ENCODE measurements at places on chromosomes 1 and 21.

GRCh38 chr1:220371324-220371723 is 99.1 kb upstream of the RAB3GAP2 start:
- no peak for DNase-seq

GRCh38 chr1:43982241-43982640 is 3.2 kb downstream of the B4GALT2 start:
- DNase-seq = no peak

DNA sequence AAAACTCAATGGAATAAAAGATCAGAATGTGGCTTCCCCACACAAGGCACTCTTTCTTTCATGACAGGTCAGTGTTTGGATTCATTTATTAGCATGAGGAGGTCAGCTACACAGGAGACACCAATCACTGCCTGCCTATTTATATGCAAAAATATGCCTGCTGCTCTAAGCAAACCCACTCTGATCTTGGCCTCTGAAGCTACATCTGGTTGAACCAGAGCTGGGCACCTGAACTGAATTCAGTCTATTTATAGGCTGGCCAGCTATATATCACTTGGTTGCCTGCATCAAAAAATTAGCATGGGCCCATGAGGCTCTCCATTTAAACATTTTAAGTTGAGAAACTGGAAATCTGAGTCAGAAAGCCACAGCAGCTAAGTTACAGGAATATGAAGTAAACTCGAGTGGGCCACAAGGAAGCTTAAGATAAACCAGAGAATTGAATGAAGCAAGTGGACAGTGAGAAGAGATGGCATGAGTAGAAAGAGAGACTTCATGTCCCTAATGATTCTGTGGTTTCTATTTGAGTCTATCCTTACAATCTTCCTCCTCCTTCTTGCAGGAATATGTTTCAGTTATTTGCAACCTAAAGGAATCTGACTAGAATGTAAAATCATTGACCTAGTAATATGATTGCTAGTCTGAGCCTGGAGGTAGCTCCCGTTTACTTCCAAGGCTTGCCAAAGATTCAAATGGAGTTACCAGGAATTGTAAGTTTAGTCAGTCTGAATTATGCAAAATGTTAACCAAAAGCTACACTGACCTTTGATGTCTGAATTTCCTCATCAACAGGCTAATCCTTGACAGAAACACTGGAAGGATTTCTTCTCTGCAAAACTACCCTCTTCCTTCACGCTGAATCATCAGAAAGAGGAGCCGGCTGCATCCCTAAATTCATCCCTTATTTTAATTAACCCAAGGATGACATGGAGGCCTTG is 17.7 kb downstream of the DDAH1 start:
- no peak for DNase-seq

DNA sequence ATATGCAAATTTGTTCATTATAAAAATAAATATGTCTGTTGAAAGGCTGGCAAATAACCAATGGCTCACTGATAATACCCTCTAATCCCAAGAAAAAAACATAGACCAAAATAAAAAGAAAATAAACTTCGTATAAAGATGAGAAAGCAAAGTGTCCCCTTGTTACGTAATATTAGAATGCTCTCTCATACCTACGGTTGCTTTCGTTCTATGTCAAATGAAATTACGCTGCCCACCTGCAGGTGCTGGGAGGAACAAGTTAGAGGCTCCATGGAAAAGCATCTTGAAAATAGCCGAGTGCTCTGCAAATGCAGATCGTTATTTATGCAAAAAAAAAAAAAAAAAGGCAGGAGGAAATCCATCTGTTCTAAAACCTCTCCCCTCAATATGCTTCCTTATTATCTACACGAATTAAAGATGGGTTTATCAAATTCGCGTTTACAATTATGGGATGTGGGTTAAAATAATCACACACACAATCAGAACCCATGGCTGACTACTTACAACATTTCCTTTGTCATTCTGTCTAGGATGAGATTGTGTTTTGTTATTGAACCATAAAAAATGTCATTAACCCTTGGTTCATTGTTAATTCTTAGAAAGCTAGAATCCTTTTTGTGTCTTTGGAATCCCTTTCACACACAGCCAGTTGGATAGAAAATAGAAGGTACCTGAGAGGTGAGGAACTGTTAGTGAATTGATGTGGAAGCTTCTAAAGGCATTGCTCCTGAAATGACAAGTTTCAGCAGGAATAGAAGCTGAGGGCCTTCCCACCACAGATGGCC is 268.6 kb downstream of the SETD4 start:
- no peak for DNase-seq

DNA sequence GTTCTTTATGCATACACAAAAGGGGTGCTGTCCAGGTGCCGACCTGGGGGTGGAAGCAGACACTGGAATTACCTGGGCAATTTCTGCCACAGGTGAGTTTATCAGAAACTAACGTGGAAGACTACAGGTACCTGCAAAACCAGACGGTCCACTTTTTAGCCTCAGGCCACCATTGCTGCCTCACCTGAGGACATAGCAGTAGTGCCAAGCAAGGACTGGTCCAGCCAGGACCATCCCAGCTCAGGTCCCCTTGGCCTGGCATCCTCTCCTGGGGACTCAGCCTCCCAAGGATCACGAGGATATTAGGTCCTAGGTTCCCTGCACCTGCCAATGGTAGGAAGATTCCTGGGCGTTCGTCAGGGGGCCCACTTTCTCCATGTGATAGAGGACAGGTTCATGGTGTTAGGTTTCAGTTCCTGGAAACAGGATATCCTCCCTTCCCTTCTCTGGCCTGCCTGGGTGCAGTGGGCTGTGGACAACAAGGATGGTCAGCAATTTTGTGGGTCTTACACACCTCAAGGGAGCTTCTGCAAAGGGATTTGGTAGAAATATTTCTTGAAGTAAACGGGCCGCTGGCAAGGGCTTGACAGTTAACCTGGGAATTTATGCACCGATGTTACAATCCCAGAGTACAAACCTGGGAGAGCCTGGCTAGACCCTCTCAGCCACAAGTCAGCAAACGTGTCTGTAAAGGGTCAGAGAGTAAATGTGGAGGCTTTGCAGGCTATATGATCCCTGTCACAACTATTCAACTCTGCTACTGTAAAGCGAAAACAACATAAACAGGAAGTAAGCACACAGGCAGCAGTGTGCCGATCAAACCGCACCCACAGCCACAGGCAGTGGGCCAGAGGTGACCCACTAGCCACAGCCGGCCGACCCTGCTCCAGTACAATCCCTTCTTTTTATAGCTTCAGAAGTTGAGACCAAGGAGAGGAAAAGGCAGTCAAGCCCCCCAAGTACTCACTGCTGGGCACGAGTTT is 71.4 kb upstream of the RAB4A start:
- no peak for DNase-seq

Data from activated CD4-positive, alpha-beta T cell treated with anti-CD3 and anti-CD28 coated beads for 48 hours (primary cell).